ENCODE measurements at places on chromosomes 2 and 18.

DNA sequence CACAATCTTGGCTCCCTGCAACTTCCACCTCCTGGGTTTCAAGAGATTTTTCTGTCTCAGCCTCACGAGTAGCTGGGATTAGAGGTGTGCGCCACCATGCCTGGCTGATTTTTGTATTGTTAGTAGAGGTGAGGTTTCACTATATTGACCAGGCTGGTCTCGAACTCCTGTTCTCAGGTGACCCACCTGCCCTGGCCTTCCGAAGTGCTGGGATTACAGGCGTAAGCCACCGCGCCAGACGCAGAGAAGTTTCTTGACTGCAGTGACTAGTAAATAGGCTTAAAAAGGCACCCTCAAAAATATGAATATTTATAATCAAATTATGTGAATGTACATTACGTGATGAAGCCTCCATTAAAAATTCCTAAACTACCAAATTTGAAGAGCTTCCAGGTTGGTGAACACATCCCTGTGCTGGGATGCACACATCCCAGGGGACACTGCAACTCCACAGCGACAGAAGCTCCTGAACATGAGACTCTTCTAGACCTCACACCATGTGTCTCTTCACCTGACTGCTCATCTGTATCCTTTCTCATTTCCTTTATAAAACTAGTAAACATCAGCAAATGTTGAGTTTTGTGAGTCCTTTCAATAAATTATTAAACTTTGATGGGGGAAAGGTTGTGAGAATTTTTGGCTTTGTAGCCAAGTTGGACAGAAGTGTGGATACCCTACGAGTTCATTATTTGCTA is 203.3 kb upstream of the SPOPL start:
- DNase-seq = no peak

DNA sequence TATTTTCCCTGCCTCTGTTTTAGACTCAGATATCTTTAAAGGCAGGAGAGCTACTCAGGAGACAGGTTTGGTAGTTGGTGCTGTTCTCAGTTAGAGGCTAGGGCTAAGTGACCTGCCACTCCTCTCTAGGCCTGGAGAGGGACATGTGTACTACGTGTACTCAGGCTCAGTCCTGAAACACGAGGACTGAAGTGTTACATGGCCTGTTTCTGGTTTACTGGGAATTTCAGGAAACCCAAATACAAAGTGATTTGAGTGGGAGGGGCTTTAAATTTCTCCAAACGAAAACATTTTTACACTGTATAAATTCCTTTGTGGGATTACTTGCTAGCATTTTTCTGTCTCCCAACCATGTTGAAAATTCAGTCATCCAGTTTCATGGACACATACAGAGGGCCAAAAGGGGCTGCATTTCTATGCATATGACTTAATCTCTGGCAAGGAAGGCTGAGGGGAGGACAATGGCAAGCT is 343.3 kb downstream of the CYP26B1 start:
- no peak for DNase-seq

DNA sequence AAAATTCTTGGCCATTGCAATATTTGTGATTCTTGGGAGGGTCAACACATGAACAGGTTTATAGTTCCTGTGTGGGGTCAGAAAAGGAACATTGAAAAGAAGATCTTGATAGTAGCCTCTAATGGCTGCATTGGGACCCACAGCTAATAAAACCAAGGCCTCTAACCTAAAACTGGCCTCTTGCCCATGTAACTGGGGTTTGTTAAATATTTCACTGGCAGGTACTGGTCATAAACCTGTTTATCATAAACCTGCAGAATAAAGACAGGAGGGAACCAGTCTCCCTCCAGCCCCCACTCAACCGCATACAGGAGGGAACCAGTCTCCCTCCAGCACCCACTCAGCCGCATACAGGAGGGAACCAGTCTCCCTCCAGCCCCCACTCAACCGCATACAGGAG is 125.3 kb downstream of the PXDN start:
- no peak for DNase-seq

GRCh38 chr18:79545255-79545654 is 134.3 kb upstream of the CTDP1 start:
- DNase-seq = no peak

DNA sequence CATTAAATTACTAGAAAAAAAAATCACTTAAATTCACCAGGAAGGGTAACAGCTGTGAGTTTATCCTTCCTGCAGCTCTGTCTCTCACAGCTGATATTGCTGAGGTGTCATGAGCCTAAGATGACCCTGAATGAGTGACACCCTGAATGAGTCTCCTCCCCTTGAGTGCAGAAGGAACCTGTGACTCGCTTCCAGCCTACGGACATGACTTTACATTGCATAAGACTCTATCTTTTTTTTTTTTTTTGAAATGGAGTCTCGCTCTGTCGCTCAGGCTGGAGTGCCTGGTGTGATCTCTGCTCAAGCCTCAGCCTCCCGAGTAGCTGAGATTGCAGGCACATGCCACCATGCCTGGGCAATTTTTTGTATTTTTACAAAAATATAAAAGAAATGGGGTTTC is 14.1 kb downstream of the MRO start:
- DNase-seq = peak; percentile 6

- no peak for DNase-seq
Measured at GRCh38 chr2:54364409-54364808, 91.7 kb upstream of the SPTBN1 start.

GRCh38 chr18:13868501-13869271 is 44.7 kb downstream of the MC5R start:
- no peak for DNase-seq

DNA sequence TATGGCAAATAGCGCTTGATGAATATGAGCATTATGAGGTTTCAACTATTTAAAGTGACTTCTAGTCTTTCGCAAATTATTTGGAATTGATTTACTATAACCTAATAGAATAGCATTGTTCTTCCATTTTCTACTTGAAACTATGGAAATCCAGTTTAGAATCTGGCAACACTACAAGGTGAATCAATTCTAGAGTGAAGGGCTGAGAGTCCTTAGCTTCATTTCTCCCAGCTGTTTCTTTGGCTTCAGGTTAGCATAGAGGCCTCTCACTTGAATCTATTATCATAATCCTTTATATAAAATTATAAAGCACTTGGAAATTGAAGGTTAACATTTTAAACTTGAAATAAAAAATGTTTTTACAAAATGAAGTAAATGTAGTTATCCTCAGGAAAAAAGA is 318.8 kb downstream of the CCDC85A start:
- DNase-seq = no peak

DNA sequence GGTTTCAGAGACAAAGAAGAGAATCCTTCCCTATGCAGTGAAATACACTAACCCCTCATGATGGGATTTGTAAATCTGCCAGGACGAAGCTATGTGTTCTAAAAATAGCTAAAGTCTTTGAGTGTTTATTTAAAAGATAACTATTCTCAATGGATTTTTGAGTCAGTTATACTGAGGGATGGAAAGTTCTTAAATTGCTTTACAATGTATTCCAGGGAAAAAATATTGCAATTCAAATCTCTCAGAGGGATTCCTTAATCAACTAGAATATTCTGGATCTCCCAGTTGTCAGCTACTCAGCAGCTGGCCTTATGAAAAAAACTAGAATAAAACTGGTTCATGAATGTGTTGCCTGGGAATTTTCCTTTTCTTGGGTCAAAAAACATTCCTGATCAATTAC is 312.4 kb downstream of the PLCL1 start:
- no peak for DNase-seq

DNA sequence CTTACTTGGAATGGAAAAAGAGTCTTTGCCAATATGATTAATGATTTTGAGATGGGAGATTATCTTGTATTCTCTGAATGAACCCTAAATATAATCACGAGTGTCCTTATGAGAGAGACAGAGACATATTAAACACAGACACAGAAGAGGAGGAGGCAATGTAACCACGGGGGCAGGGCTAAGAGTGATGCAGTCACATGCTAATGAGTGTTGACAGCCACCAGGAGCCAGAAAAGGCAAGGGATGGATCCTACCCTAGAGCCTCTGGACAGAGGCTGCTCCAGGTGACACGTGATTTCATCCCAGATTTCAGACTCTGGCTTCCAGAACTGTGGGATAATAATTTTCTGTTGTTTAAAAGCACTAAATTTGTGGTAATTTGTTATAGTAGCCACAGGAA is 679.6 kb downstream of the MBD2 start:
- DNase-seq = no peak

DNA sequence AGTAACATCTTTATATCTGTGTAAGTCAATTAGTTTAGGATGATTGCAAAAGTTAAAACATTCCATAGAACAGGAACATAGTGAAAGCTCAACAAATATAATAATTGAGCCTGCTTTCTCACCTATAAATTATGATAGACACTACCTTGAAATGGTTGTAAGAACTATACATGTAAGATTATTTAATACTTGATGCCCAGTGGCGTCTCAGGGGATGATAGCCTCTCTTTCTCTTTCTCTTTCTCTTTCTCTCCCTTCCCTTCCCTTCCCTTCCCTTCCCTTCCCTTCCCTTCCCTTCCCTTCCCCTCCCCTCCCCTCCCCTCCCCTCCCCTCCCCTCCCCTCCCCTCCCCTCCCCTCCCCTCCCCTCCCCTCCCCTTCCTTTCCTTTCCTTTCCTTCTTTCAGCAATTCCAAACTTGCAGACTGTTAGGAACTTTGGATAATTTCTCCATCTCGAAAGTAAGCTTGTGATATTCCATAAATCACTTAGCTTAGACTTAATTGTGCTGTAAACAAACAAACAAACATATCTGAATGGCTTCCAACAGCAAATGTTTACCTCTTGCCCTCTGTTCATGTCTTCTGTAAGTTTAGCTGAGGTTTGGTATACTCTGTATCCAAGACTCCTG is 1102.7 kb downstream of the TSN start:
- no peak for DNase-seq

DNA sequence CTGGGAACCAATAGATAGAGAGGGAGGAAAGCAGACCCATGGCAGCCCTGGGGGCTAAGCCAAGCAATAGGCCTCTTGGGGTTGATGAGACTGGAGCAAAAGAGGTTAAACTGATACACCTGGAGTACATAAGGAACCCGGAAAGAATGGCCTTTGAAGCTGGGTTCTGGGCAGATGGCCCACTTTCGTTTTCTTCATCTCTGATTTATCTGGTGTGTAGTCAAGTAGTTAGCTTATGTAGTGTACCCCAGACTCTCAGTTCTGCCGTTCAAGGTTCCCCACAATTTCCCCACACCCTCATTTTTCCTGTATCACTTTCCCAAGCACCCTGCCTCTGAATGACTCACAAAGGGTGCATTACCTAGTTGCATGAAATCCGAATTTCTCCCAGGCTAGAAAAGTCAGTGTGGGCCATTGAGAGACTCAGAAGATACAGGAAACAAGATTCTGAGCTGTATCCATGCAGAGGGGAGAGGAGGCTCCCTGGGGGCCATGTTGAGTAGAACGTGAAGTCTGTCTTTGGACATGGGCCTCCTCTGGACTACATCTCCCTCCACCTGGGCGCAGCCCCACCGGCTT is 235.0 kb downstream of the LOXHD1 start:
- no peak for DNase-seq

- DNase-seq = peak; percentile 75
Measured at GRCh38 chr2:85390941-85391669, 19.1 kb downstream of the CAPG start.

DNA sequence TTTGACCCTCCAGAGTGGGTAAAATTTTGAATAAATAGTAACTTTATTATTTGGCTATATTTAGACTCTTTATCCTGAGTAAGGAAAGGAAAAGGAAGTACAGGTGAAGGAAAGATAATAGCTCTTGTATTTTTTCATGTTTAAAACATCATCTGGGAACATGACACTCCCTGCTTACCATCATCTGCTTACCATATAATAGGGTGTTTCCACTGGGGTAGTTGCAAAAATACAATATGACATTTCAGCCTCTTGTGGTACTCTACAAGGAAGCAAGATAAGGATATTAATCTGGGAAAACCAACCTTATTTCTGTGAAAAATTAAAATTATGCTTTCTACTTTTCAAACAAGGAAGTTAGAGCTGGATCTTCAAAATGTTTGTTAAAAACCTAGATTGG is 9.9 kb downstream of the RELCH start:
- no peak for DNase-seq

DNA sequence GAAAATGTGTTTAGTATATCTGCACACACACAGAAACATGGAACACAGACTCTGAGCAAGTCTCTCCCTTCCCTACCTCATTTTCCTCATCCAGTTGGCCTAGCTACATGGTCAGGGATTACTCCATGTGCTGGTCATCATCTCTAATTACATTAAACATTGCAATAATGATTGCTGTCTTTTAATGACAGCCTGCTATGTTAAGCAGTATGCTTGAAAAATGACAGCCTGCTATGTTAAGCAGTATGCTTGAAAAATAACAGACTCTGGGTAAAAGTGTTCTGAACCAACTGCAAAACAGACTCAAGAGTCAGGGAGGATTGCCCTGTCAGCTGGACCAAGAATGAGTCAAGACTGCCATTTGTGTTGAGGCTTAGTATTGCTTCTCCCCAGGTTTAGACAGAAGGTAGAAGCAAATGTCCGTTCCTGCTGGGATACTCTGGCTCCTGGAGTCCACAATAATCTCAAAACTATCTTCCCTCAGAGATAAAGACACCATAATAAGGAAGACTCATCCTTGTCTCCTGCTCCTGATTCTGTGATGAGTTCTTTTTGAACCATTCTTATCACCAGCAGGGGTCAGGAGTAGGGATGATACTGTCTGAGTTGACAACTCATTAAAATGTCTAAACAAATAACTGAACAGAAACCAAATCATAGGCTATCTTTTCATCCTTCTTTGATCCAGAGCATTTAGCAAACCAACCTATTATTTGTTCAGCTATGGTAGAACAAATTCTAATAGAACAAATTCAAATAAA is 57.7 kb downstream of the CCDC93 start:
- no peak for DNase-seq

DNA sequence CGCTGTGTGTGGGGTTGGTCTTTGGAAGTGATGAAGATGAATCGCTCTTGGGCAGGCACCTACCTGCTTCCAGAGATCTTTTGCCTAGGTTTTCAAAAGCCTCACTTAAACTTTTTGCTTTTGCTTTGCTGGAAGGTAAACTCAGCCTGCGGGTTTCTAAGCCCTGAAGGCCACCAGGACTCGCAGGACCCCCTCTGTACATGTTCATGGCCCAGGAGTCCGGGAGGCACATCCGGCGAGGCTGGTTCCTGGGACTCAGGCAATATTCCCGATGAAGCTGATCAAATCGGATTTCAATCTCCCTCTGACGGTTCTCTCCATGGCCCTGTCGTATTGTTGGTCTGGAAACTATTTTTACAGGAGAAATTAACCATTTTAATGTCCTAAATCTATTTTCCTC is 13.2 kb downstream of the HJURP start:
- DNase-seq = no peak

- DNase-seq = no peak
Measured at GRCh38 chr2:38178556-38179419, 102.8 kb upstream of the CYP1B1 start.

- no peak for DNase-seq
Measured at GRCh38 chr2:239318790-239319661, 81.8 kb downstream of the HDAC4 start.

- DNase-seq = no peak
Measured at GRCh38 chr2:151475071-151475470, 65.4 kb downstream of the RIF1 start.

GRCh38 chr2:37634914-37635503 is 36.4 kb downstream of the CDC42EP3 start:
- no peak for DNase-seq

- DNase-seq = peak; percentile 32
Measured at GRCh38 chr18:23812546-23813440, 123.5 kb downstream of the LAMA3 start.

- no peak for DNase-seq
Measured at GRCh38 chr2:223725986-223726970, 111.1 kb downstream of the AP1S3 start.

Measured in activated CD4-positive, alpha-beta T cell treated with anti-CD3 and anti-CD28 coated beads, Interleukin-10, Interleukin-2, amounts not matched to agents 100 ng/mL and 50 ng/mL, durations not matched to agents 16 hours and 8 hours (primary cell).